ENCODE measurements at places on chromosomes 2 and 18.

DNA sequence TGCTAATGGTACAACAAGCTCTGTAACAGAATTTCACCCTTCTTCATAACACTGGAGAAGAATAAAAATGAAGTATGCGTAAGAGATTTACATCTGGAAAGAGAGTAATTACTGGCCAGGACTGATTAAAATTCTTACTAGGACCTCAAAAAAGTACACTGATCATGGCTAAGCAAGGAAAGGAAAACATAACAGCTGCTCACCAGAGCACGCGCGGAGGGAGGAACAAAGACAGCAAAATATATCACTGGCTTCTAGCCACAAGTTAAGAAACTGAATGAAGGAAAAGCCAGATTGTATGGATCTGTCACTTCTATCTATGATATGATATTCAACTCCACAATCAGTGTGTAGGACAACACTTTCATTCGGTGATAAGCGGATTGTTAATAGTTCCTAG is 15.6 kb upstream of the CYTIP start:
- DNase-seq: no peak

DNA sequence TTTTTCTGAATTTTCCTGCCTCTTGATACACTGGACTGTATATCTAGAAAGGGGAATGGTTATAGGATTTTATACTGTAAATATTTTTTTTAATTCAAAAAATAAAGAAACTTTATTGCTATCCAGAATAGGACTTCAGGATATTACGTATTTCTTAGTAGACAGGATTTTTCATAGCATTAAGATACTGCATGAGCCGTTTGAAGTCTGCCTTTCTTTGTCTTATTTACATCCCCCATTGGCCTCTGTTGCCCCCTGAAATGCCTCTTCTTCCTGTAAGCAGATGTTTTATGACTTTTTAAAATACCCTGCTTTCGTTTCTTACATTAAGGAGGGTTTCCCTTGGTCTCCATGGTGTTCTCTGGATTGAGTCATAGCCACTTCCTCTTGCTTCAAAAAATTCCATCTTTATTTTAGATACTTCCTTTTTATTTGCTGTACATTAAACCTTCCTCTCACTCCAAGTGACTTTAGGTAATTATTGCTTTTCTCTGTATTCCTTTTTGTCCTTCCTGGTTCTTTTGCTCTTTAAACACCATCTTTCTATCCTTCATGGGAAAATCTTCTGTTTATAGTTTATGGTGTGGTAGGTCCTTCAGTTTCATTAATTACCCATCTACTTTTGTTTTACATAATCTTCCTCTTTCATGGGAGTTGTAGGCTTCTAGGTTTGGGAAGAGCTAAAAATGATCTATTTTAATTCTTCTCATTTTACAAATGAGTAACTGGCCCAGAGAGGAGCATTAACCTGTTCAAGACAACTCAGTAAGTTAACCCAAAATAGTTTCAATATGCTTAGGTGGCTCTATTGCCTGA is 72.6 kb downstream of the ZNF532 start:
- DNase-seq: peak; percentile 4

- no peak for DNase-seq
Measured at GRCh38 chr2:101638181-101638711, 59.3 kb upstream of the MAP4K4 start.

DNA sequence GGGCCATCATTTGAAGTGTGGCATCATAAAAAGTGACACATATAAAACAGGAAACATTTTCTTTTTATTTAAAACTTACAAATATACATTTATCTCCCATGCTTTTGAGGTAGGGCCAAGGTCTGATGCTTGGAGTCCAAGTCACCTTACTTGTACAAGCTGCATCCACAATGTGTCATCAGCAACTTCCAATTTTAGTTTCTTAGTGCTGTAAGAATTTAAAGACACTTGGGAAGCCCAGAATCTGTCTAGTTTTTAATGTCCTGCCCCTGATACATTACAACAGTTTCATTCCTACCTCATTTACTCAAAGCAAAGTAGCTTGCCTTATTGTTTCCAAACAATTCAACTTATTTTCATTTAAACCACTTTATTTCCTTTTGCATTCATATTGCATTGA is 297.7 kb downstream of the MTX2 start:
- DNase-seq: no peak

DNA sequence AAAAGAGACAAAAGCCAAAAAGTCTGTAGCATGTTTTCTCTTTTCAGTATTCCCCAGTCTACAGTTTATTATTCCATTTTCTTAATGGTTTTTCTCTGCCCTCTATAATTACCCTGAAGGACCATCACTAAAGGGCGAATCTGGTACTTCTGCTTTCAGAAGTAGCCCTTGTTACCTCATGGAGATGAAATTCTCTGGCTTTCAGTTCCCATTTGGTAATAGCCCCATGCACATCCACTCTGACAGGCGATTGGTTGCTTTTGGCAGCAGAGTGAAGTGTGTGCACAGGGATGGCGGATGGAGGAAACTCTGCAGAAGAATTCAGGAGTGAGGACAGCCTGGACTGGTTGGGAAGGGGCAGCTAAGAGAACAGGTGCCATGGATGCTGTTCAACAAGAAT is 66.3 kb upstream of the NABP1 start:
- peak; percentile 29 for DNase-seq

GRCh38 chr2:176129813-176130146 is 275 bp downstream of the HOXD8 start:
- no peak for DNase-seq

- DNase-seq: no peak
Measured at GRCh38 chr2:226600184-226600583, 199.4 kb downstream of the IRS1 start.

- no peak for DNase-seq
Measured at GRCh38 chr2:85780316-85781012, 26.7 kb downstream of the ATOH8 start.

GRCh38 chr2:183125659-183126341 is 1.6 kb downstream of the NUP35 start:
- DNase-seq: no peak

DNA sequence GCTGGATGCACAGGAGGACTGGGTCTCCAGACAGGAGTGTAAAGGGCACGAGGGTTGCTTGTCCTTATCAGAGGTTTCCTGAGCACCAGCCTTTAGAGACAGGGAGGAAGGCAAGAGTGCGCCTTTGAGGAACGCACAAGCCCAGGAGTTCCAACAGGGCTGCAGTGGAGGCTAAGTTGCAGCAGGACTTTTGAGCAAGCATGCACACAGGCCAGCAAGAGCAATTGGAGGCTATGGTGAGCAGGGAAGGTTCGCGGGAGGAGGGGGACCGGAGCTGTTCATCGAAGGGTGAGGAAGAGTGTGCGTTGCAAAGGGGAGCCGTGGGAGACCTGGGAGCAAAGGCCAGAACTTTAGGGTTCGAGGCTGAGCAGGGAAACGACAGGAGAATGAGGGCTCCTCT is 2.2 kb upstream of the ATOH8 start:
- DNase-seq: no peak

DNA sequence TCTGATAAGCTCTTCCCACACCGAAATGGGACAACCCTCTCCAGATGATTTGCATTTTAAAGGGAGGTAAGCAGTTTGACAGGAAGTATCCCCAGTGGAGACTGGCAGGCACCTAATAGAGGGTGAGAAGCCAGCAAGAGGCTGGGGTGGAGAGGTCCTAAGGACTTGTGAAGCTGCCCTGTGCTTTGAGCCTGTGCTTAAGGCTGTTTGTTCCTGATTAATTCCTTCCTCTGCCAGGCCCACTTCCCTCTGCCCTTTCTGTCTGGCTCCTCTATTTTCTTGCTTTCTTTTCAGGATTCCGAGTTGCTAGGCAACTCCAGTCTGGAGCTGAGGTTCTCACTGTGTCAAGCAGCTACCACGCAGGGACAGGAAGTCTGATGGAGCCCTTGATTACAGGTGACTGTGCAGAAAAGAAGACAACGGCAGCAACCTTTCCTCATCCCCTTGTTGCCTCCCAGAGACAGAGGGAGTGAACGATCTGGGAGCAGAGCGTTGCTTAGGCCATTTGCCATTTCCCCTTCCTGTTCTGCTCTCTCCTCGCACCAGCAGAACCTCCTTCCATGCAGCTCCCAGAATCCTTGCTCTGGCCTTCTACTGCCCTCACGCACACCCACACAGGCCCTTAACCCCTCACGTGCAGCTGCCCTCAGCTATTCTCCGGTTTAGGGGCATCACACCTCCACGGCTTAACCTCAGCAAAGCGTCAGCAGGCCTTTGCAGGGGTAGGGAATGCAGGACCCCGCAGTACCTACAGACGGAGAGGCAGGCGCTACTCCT is 103.6 kb upstream of the CELF4 start:
- no peak for DNase-seq

DNA sequence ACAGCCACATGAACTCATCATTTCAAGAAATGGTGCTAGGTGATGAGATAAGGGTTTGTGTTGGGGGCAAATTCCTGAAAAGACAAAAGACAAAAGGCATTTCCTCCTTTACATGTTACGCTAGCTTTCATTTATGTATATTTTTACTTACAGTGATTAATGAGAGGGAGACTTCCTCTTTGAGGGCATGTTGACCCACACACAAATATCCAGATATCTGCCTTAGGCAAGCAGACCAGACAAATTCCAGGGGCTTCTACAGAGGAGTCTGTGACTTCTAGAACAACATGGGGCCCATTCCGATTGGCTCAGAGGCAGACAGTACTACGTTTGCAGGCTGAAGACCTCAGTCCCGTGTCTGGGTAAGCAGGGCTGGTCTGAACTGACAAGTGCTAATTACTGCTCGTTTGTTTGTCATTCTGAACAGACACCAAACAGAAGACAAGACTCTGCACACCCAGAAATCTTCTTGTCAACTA is 74.8 kb upstream of the ST6GAL2 start:
- DNase-seq: no peak

- no peak for DNase-seq
Measured at GRCh38 chr2:189146553-189146952, 33.0 kb downstream of the COL5A2 start.

DNA sequence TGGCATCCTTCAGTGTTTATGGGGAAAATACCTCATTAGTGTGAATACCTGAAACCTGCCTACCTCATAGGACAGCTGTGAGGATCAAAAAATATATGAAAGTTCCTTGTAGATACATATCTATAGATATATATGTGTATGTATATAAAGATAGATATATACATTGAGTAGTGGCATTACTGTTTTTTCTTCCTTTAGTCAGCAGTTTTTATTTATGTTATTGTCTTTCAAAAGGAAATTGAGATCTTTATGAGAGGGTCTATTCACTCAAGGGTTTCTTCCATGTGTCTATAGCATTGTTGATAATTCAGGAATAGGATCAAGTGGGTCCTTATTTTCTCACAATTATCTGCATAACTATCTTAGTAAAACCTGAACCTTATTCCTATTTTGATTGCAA is 6.6 kb downstream of the RMP24 start:
- no peak for DNase-seq

GRCh38 chr2:3652896-3653625 is 4.9 kb upstream of the ALLC start:
- DNase-seq: no peak

DNA sequence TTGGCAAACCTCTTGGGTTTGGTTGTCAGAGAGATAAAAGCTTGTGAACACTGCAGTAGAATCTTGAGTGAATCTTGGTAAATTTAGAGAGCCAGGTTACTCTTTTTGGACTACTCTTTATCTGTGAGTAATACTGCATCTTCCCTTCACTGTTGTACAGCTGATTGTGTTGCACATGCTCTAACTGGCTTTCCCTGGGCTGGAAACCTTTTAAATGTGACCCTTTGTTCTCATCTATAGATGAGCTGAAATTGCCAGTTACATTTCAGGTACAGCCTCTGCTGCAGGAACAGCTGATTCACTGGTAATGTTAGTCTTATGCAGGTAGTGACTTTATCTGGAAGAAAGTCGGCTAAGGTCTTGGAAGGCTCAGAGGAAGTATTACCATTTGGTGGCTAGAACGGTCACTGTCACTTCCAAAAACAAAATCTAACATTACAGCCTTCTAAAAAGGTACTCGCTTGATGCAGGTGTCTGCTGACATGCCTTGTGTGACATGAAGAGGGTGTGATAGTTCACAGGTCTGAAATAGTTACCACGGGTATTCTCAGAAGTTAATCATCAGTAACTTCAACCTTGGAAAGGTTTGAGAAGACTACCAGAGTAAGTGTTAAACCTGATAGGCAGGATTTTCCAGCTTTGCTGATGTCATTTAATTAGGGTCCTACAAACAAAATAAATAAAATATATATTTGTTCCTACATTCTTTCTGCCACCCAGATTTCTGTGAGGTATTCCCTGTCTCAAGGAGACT is 851.1 kb downstream of the SLC4A3 start:
- no peak for DNase-seq

GRCh38 chr2:217980036-217980435 is 22.8 kb downstream of the TNS1 start:
- DNase-seq: no peak

Measured in SIG-M5 (cell line).